ENCODE measurements at places on chromosomes 16 and 17. TPM values are rescaled to one million over a fixed set of nuclear protein-coding genes. Genes with fewer than 3 reads are reported as not detected.

- H3K4me3 ChIP-seq, result no peak overlapping the region
- peaks cover 48% of the 10 kb centered on the region for H3K36me3 ChIP-seq
- no peak overlapping the region for H3K27ac ChIP-seq
- DNase-seq, result no peak
- H3K4me1 ChIP-seq, result peaks cover 20% of the 10 kb centered on the region
- H3K27me3 ChIP-seq, result no peaks in the 10 kb centered on the region
These were observed 16.9 kb downstream of the EARS2 start for GRCh38 chr16:23539984-23540816.

GRCh38 chr16:75476817-75477216 lies 12.3 kb upstream of the TMEM170A start:
- H3K4me3 ChIP-seq, result no peak overlapping the region
- H3K27me3 ChIP-seq, result no peaks in the 10 kb centered on the region
- H3K36me3 ChIP-seq, result no peaks in the 10 kb centered on the region
- H3K27ac ChIP-seq, result no peak overlapping the region
- no peak for DNase-seq

ANKFY1 gene
- 44.9 TPM for total RNA-seq

CCL17 gene
- not detected for total RNA-seq

DNA sequence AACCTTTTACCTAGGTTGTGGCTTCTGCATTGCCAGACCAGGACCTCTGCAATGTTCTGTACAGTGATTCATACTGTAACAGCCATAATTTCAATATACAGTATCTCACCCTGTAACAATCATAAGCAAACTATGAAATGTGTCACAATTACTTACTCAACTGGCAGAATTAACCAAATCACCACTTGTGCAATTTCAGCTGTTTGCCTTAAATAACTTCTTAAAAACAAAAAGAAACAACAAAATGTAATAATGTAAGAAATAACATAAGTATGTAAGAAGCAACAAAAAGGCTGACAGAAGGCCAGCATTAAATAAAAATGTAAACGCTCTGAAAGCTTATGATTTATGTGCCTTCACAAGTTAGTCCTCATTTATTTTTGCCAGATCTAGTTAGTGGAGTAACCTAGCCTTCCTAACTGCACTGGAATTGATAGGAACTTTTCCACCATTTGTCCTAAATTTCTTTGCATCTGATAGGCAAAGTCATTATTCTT lies 96.9 kb downstream of the SKAP1 start:
- no peak overlapping the region for H3K4me3 ChIP-seq
- DNase-seq, result no peak
- H3K27ac ChIP-seq, result no peak overlapping the region
- H3K4me1 ChIP-seq, result no peaks in the 10 kb centered on the region

SLC38A8 gene
- not detected for total RNA-seq

Data from osteoblast (primary cell).